ENCODE measurements at places on chromosomes 16 and 17. TPM values are rescaled to one million over a fixed set of nuclear protein-coding genes. Genes with fewer than 3 reads are reported as not detected.

The KRTAP2-1 gene
- total RNA-seq = not detected

The CWC25 gene
- 20.5 TPM for total RNA-seq

The KRTAP4-3 gene
- total RNA-seq = not detected

The HSPB9 gene
- not detected for total RNA-seq

The COG8 gene
- 49.4 TPM for total RNA-seq

GRCh38 chr17:80395402-80396151 is 19.4 kb upstream of the ENDOV start:
- H3K36me3 ChIP-seq = peaks cover 15% of the 10 kb centered on the region
- no peak overlapping the region for H3K4me3 ChIP-seq
- no peak overlapping the region for H3K27ac ChIP-seq
- peaks cover 4% of the 10 kb centered on the region for H3K27me3 ChIP-seq
- DNase-seq = no peak
- H3K4me1 ChIP-seq = peaks cover 18% of the 10 kb centered on the region

DNA sequence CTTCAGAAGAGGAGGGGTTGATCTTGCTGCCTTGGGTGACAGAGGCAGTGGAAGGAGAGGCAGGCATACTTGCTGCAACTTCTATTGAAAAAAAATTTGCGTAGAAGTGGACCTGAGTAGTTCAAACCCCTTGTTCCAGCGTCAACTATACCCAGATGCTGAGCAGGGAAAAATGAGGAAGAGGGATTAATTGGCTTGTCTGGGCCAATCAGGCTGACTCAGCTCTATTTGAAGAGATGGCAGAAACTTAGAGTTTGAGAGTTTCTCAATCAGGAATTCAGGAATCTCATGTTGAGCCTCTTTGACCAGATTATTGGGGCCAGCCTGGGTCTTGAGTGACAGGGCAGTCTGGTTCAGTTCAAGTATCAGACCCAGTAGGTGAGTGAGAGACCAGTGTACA is 17.6 kb downstream of the CASC3 start:
- H3K4me3 ChIP-seq = no peak overlapping the region
- no peak for DNase-seq
- H3K4me1 ChIP-seq = no peaks in the 10 kb centered on the region
- H3K27ac ChIP-seq = peak overlapping the region; percentile 30
- H3K36me3 ChIP-seq = peaks cover 38% of the 10 kb centered on the region
- H3K27me3 ChIP-seq = no peaks in the 10 kb centered on the region

- no peaks in the 10 kb centered on the region for H3K27me3 ChIP-seq
- no peaks in the 10 kb centered on the region for H3K36me3 ChIP-seq
- H3K4me3 ChIP-seq = no peak overlapping the region
- DNase-seq = no peak
- no peaks in the 10 kb centered on the region for H3K4me1 ChIP-seq
These were observed 60.5 kb downstream of the ACSM2B start for GRCh38 chr16:20515688-20516090.

- H3K27ac ChIP-seq = peak overlapping the region; percentile 96
- H3K27me3 ChIP-seq = no peaks in the 10 kb centered on the region
- peaks cover 6% of the 10 kb centered on the region for H3K36me3 ChIP-seq
- DNase-seq = no peak
These were observed 1.1 kb downstream of the PHF12 start for GRCh38 chr17:28950017-28950751.

DNA sequence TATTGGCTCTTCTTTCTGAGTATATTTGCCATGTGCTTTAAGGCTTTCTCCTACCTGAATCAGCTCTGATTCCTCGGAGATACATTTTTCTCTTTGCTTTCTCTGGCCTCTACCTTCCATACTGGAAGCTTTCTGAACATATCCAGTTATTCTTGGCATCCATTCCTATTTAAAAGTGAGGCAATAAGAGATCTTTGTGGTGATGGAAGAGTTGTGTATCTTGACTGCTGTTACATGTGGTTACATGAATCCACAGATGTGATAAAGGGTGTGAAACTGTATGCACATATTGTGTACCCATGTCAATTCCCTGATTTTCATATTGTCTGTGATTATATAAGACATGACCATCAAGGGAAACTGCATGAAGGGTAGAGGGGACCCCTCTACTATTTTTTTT is 24.4 kb downstream of the UBE2O start:
- H3K27me3 ChIP-seq = no peaks in the 10 kb centered on the region
- peaks cover 2% of the 10 kb centered on the region for H3K36me3 ChIP-seq
- no peaks in the 10 kb centered on the region for H3K4me1 ChIP-seq

GRCh38 chr16:86992587-86992986 is 324.6 kb downstream of the C16orf95 start:
- peaks cover 46% of the 10 kb centered on the region for H3K4me1 ChIP-seq
- no peak overlapping the region for H3K27ac ChIP-seq
- H3K27me3 ChIP-seq = peaks cover 50% of the 10 kb centered on the region

GRCh38 chr17:52178012-52178411 is 19.5 kb upstream of the CA10 start:
- DNase-seq = no peak
- H3K27me3 ChIP-seq = peaks cover 22% of the 10 kb centered on the region
- peaks cover 5% of the 10 kb centered on the region for H3K4me1 ChIP-seq
- H3K36me3 ChIP-seq = no peaks in the 10 kb centered on the region
- no peak overlapping the region for H3K27ac ChIP-seq
- no peak overlapping the region for H3K4me3 ChIP-seq

DNA sequence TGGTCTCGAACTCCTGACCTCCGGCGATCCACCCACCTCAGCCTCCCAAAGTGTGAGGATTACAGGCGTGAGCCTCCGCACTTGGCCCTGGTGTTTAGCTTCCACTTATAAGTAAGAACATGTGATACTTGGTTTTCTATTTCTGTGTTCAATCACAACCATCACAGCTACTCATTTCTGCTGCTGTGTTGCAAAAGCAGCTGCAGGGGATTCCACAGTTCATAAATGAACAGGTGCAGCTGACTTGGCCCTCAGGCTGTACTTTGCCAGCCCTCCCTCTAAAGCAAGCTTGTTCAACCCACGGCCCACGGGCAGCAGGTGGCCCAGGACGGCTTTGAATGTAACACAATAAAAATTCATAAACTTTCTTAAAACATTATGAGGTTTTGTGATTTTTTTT is 79.2 kb downstream of the SLC39A11 start:
- no peak overlapping the region for H3K4me3 ChIP-seq
- H3K36me3 ChIP-seq = no peaks in the 10 kb centered on the region
- no peaks in the 10 kb centered on the region for H3K27me3 ChIP-seq
- peaks cover 4% of the 10 kb centered on the region for H3K4me1 ChIP-seq

DNA sequence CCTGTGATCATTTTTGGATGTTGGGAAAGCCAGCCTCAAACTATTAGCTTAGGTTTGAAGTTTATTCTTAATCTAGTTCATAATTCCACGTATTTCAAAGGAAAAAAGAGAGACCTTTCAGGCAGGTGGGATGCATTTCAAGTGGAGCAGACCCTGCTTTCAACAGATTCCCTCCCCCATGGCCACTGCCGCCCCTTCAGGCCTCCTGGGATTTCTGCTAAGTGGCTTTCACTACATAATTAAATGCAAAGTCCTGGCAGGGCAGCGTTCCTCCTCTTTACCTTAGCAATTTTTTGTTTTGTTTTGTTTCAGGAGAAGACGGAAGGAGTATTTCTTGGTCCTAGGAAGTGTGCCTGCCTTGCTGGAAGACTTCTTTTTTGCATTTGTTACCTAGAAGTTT is 36.6 kb downstream of the MAF start:
- H3K36me3 ChIP-seq = no peaks in the 10 kb centered on the region
- no peak for DNase-seq
- no peak overlapping the region for H3K27ac ChIP-seq

DNA sequence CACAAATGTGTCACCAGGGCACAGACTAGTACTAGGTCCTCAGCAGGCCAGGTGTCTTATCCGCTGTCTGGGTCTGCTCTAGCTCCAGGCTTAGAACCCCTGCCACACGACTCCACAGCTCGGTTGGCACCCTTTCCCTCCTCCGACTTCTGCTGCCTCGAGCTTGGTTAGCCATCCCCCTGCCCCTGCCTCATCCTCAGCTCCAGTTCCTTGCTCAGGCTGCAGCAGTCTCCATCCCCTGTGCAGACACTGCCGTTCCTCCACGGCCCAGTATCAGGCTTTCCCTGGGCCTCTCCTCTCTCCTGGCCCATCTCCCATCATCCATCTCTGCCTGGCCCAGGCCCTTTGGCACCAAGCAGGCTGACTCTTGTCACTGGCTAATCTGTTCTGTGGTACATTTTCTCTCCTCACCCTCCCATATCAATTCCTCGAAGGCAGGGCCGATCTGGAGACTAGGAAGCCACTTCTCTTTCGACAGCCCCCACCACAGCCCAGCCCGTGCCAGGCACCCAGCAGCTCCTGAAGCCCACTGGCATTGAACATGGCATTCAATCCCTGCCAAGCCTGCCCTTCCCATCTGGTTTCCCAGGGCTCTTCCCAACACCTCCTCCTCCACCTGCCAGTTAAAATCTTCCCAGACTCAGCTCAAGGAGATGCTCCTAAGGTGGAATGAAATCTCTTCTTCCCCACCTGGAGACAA is 1.4 kb upstream of the GRN start:
- H3K27me3 ChIP-seq = no peaks in the 10 kb centered on the region
- H3K36me3 ChIP-seq = no peaks in the 10 kb centered on the region
- no peak for DNase-seq
- peak overlapping the region; percentile 8 for H3K27ac ChIP-seq
- no peak overlapping the region for H3K4me3 ChIP-seq
- H3K4me1 ChIP-seq = peaks cover 12% of the 10 kb centered on the region
